ENCODE measurements at places on chromosomes 5 and 9.
A peak's percentile ranks its signal among the peaks of the same experiment; 100 is the strongest.

DNA sequence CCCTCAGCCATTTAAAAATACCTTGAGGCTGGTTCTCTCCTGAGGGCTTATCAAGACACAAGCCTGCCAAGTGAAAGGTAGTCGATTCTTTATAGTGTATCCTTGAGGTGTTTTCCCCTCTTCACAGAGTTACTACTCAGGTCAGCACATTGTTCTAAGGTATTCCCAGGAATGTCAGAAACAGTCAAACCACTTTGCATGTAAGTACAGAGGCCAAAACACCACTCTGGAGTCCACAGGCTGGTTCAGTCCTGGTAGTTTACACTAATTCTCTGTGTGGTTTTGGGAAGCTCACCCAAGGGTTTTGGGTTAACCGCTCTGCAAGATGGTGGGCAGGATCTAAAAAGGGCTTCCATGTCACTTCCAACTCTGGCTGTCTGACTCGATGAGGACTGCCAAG, 162.3 kb upstream of the PPP2R2B start:
- no peak for DNase-seq

- peak; percentile 60 for DNase-seq
Measured at GRCh38 chr5:40984884-40985283, 75.6 kb downstream of the C7 start.

DNA sequence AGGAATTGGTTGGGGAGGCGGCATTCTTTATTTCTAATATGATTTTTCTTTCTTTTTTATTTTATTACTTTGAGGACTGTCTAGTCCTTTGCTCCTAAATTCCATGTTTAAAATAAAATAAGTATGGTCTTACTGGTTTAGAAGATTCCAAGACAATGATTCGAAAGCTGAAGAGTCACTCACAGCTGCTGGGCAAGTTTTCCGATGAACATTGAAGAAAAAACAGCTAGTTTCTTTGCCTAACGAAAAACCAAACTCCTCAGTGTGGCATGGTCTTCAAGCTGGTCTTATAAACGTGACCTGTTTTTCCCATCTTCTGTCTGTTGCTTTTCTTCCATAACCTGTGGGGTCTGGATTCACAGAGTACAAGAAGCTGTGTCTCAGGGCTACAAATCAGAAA, 25.1 kb downstream of the ZNF474 start:
- DNase-seq: no peak

DNA sequence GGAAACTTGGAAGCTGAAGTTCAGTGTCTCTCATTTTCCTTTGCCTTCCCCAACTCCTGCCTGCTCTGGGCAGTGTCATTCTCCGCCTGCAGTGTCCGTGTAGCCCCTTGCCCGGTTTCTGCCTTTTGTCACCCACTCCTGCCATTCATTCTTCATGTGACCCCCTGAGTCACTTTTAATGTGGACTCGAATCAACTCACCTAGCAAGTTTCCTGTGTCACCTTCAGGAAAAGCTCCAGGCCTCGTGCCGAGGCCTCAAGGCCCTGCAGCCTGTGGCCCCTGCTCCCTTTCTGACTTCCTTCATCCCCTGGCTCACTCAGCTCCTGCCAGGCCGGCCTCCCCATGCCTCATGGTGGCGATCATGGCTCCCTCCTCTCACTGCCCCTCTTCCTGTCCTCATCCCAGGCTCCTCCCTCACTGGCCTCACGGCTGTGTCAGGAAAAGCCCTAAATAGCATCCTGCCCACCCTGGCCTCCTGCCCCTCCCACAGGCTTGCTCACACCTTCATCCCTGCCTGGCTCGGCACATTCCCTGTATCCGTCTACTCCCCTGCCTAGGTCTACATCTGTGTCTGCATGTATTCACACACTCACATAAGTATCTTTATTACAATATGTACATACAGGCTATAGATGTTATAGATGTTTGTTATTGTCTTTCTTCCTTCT, 294.9 kb downstream of the MED10 start:
- no peak for DNase-seq

DNA sequence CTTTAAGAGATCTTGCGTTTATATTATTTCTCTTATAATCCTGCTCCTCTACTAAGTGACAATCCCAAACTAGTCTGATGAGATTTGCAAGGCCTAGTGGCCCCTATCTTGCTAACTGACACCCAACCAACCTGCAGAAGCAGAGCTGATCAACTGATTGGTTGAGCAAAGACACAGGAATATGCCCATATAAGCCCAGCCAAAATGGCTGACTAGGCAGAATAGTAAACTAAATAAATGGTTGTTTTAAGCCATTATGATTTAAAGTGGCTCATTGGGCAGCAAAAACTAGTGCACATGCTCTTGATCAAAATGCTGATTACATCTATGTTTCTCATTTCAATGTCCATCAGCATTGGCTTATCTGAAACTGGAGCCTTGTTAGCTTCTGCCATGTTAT, 238.0 kb upstream of the PDE4D start:
- no peak for DNase-seq

GRCh38 chr5:135608761-135609443, 30.1 kb upstream of the CXCL14 start:
- no peak for DNase-seq

- no peak for DNase-seq
Measured at GRCh38 chr9:32877639-32878217, 94.4 kb downstream of the TMEM215 start.

DNA sequence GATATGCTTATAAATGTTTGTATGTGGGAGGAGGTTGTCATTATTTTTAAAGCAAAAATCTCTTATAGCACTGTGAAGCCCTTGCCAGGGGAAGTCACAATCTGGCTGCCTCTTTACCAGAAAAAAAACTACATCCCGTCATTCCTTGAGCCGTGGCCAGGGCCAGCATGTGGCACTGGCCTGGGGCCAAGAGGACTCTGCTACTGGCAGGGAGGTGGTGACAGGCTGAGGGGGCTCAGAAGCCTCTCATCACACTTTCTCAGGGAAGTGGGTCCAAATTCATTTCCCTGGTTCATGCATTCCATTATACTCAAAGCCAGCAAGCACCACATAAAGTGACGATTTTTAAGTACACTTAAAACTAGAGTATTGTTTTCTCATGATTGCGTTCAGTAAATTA, 457.3 kb downstream of the ZNF608 start:
- no peak for DNase-seq

- peak; percentile 88 for DNase-seq
Measured at GRCh38 chr5:35319333-35320002, 89.2 kb upstream of the PRLR start.

DNA sequence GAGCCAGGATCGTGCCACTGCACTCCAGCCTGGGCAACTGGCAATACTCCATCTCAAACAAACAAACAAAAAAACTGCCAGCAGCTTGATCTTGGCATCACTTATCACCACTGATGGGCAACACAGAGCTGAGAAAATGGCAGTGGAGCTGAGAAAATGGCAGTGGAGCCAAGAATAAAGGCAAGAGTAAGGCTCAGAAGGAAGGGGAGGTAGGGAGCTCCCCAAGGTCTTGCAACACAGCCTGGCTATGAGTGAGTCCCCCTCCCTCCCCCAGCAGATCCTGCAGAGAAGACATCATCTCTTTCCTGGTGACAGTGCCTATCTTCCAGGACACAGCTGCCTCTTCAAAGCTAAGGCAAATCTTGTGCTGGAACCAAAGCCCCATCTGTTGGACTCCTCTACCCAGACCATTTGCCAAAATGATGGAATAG, 70.3 kb downstream of the UGCG start:
- DNase-seq: no peak

- no peak for DNase-seq
Measured at GRCh38 chr9:87655731-87656130, 70.2 kb upstream of the CTSL start.

GRCh38 chr5:44660251-44660650, 148.5 kb upstream of the MRPS30 start:
- DNase-seq: no peak

GRCh38 chr5:168885324-168886120, 306.4 kb upstream of the PANK3 start:
- no peak for DNase-seq

DNA sequence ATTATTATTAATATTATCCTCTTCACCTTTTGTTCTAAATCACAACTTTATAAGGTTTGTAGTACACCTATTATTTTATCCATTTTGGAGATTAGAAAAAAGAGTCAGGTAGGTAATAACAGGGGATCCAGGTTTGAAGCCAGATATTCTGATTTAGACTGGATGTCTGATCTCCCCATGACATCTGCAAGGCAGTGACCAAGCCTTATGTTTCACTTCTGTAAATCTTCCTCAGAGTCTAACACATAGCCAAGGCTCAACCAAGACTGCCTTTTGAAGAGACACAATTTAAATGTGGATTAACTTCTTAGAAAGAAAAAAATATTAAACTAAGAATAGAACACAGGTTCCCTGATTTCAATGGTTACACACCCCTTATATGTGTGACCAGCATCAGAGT, 44.2 kb downstream of the CETN3 start:
- DNase-seq: no peak

DNA sequence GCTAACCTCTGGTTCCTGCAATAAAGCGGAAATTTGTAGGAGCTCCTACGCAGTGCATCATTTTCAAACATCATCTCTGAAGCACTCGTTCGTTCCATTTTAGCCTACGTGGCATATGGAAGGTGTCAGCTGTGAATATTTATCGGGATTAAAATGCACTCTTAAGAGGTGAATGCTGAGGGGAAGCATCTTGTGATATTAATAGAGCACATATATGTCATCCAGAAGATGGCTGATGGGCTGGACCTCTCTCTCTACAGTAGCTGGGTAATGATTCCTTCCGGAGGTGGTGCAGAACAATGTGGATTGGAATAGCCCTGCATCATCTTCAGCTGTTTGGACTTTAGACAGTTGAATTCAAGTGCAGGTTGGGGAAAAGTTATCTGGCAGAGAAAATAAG, 478.7 kb downstream of the DMAC1 start:
- no peak for DNase-seq

- DNase-seq: no peak
Measured at GRCh38 chr5:79793304-79793703, 103.7 kb downstream of the CMYA5 start.

DNA sequence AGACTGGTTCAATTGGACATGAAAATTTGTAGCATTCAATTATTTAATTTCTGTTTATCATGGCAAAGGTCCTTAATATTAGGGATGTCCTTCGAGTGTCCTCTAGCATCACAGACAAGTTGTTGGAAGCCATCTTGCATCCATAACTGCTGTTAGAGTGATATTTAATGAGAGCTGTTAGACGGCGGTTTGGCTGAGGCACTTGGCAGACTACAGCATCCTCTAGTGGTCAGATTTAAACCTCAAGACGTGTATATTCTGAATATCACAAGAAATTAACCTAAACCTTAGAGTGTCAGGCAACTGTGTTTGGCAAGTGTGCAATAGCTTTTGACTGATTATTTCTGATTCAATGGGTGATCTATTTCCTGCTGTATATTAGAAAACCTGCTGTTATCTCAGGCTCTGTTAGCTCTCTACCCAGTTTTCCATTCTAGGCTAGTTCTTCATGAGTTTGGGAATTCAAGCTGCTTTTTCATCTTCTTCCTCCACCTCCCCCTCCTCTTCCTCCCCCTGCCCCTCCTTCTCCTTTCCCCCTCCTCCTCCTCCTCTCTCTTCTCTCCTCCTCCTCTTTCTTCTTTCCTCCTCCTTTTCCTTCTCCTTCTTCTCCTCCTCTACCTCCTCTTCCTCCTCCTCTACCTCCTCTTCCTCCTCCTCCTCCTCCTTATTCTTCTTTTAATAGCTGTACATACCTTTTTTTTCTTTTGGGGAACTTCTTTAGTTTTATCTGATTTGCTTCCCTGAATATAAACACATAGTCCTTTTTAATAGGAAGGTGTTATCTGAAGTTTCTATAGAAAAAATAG, 8.6 kb downstream of the SPINK1 start:
- peak; percentile 11 for DNase-seq

GRCh38 chr5:170745481-170746071, 37.9 kb upstream of the GABRP start:
- no peak for DNase-seq

GRCh38 chr9:131854334-131854733, 114.5 kb upstream of the RAPGEF1 start:
- DNase-seq: no peak

DNA sequence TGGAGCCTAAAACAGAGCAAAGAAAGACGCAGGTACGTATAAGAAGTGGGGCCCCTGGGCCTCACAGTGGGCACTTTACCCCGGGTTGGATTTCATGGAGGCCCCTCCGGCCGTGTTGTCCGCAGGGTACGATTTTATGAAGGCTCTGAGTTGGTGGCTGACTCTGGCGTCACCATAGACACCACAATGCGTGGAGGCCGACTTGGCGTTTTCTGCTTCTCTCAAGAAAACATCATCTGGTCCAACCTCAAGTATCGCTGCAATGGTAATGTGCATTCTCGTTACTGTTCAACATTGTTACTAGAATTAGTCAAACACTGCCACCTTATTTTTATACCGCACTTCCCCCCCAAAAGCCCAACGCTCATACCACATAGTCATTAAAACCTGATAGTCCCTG, 47.1 kb downstream of the THBS4 start:
- no peak for DNase-seq

DNA sequence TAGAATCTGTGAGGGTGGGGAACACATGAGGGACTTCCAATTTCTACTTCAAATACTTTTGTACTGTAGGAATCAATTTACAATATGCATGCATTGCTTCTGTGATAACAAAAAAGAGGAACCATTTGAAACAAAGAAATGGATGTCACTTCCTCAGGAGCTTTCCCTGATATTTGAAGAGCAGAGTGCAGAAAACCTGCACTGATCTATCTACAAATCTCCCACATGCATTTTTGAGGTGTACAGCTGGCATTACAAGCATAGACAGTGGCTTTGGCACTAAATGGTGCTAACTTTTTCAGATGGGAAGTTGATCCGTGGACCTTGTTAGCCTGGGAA, 27.7 kb downstream of the YIPF5 start:
- no peak for DNase-seq

DNA sequence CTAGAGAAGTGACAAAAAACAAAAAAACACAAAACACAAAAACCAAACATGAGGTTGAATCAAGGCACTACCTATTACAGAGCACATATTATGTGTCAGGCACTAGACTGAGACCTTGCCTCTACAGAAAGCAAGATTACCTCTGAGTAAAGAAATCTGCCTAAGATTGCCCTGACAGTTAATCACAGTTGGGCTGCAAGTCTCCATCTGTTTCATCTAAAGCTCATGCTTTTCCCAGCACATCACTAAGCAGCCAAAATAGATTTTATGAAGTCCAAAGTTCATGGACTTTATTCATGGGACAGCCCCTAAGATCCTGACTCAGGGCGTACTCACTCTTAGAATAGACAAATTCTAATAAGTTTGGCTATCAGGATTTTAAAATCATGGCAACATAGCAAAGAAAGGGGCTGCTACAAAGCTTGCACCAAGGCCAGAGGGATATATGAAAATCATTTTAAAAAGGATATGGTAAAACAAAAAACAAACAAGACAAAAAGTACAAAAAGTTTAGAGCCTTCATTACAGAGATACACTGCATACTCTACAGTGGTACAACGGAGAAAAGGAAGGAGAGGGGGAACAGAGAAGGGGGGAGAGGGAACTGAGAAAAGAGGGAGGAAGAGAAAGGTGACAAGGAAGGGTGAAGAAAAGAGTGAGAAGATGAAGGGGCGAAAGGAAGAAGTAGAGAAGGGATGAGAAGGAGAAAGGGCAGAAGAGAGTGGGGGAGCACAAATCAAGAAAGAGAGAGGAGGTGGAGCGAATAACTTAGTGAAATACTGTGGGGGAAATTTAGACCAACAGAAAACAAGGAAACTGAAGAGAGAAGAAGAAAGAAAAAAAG, 58.2 kb downstream of the RICTOR start:
- DNase-seq: peak; percentile 78

Measured in HS-5 (cell line).